ENCODE measurements at places on chromosomes 7 and 10.

- DNase-seq: no peak
Observed at GRCh38 chr10:1978584-1978983, 241.3 kb upstream of the ADARB2 start.

DNA sequence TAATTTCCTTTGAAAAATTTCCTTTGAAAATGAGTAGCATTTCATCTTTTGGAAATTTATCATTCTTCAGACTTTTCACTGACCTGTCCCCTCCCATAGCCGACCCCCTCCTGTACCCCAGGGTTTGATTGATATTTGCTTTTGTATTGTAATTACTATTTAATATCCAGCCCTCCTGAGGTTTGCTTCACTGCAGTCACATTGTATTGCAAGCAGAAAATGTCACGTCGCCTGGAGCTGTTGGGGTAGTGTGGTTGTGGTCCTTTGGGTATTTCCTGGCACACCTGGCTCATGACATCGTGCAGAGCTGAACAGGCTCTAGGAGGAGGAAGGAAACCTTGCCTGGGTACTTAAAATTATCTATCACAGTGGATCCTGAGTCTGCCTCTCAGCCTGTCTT lies 116.1 kb downstream of the INSYN2A start:
- no peak for DNase-seq

DNA sequence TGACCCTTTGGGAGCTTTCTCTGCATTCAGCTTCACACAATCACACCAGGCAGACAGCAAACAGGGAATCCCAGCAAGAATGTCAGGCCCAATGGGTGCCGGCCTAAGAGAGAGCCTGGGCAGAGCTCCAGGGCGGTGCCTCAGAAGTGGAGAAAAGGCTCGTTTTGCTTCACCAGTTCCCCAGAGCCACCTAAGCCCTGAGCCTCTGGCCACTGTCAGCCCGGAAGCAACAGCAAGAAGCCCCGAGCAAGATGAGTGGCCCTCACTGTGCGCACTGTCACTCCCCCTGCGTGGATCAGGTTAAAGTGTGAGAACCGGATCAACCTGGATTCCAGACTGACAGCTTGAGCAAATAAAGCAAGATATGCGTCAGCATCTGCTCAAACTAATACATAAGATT lies 14.7 kb downstream of the CNPY1 start:
- DNase-seq: no peak

DNA sequence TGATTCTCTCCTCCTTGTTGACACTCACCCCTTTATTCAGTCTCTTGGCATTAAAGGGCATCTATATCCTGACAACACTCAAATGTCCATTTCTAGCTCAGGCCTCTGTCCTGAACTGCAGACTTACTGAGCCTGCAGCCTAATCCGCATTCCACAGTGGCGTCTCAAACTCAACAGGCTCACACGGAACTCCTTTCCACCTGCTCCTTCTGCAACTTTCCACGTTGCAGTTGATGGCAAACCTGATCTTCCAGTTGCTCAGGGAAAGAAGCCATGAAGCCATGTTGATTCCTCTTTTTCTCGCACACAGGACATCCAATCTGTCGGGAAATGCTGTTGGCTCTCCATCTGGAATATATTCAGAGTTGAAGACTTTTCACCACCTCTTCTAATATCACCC lies 522.4 kb downstream of the CCSER2 start:
- DNase-seq: no peak

- DNase-seq: peak; percentile 7
Observed at GRCh38 chr10:116733566-116733965, 8.8 kb downstream of the HSPA12A start.

GRCh38 chr7:46580766-46581165 lies 659.7 kb upstream of the IGFBP3 start:
- DNase-seq: no peak

DNA sequence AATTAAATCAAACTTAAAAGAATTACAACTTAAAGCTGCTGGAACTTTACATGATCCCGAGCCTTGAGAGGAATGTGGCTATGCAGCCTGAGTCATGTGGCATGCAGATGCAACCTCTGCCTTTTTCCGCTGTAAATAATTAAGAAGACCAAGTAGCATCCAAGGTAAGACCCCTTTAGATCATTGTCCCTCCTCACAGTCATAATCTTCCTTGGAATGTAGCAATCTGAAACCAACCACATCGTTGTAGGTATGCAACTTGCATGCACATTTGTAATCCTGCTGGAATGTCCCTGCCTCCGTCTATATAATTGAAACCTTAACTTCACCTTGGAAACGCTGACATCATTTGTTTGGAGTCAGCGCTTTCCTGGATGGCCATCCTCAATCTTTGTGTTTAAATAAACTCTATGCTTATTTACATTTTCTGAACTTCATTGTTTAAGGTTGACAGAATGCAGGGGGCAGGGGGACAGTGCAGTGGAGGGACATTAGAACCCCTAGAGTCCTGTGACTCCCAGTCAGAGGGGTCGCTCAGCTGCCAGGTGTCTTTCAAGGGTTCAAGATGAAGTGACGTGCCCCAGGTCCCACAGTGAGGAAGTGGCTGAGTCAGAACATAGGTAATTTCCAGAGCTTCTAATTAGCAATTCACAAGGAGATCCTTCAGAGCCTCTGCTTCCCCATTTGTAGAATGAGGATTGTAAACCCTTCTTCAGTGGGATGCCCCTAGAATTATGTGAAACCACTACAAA lies 110.7 kb downstream of the RALA start:
- DNase-seq: peak; percentile 90

DNA sequence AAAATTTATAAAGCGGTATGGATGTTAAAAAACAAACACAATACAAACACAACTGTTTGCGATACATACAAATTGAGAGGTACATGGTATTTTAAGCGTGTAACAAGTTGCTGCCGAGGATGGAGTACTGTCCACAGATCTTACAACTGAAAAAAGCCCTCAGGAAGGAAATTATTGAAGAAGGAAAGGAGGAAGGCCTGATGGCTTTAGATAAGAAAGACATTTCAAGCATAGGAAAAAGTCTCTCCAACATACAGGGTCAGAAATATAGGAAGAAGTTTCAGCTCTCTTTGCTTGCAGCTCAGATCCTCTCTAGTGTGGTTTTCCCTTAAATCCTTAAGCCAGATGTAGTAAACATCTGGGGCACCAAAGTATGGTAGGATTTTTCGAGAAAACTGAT lies 25.0 kb downstream of the RBM28 start:
- no peak for DNase-seq

GRCh38 chr7:38502289-38502688 lies 128.9 kb downstream of the AMPH start:
- no peak for DNase-seq

DNA sequence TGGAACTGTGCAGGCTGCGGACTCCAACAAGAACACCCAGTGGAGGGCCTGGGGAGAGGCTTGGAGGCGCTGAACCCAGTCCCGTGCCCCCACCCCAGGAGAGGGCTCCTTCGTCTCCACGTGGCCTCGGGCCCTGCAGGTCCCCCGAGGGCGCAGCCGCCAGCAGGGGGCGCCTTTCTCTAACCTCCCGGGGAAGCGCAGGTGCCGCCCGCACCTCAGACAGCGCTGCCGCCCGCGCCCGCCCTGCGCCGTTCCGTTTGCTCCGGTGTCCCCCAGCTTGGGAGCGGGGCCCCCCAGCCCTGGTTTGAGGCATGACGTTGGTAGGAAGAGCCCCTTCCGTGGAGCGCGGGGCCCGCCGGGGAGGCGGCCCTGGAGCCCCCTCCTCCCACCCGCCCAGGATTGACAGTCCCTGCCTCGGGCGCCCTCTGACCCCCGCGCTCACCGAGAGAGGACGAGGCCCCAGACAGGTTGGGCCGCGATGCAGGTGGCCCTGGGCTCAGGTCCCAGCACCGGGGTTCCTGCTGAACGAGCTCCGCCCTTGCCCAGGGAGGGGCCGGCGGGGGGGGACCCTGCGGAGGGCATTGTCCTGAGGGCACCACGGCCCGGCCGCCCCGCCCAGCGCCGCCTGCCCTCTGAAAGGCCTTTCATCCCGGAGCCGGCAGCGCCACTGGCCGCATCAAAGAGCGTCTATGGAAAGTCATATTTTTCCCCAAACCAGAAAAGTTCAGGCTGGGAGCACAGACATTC lies 42.8 kb downstream of the FOXL3 start:
- peak; percentile 50 for DNase-seq

DNA sequence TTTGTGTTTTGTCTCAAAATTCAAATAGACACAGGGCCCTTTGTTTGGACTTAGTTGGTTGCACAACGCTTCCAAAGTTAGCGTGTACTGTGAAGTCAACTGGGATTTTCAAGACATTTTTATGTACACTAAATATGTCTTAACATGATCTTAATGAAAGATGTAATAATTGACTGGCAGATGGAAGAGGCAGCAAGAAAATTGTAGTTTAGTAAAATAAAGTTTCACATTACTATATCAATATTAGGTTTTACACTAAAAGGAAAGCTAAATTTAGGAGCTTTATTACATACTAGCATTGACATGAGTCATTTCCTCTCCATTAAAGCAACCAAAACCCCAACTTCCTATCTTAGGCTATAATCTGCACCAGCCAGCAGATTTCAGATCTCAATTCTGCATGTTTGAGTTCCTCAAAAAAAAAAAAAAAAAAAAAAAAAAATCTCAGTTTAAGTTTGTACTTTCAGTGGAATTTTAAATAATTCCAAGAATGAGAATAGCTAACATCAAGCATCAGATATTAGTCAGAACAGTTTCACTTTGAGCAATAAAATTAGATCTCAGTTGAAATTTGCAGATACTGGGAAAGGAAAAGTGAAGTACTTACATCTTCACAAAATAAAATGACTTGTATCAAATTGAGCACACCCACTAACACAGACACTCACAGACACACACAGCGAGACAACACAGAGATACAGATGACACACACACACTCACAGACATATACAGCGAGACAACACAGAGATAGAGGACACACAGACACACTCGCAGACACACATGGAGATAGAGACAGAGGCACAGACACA lies 346.6 kb upstream of the KLF6 start:
- peak; percentile 94 for DNase-seq

Measured in iris pigment epithelial cell (primary cell).